ENCODE measurements at places on chromosomes 1 and 21.

DNA sequence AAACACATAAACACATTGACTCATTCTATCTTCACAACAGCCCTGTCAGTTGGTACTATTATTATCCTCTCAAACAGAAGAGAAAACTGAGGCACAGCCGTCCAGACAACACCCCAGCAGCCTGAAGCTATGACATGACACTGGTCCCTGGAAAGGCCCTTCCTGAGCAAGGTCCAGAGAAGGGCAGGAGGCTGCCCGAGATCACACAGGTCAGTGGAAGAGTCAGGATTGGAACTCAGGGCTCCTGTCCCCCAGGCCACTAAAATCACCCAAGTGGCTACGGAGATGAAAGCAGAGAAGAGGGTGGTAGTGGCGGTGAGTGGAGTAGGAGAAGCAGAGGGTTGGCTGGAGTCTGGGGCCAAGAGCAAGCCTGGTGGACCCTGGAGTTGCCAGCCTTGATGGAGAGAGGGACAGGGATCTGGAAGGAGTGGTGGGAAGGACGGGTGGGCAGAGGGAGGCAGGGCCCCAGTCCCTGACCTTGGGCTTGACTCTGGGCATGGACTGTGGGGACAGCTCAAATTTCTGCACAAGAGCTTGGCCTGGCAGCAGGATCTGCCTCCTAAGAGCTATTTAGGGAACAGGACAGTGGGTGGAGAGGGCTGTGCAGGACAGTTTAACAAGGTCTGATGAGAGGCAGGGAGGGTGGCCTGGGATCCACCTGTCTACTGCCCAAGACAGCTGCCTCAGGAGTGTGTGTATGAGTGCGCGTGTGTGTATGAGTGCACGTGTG, 15.8 kb downstream of the MYOM3 start:
- no peak for DNase-seq

- no peak for DNase-seq
These were observed 3.0 kb downstream of the SPEN start for GRCh38 chr1:15850471-15851001.

- no peak for DNase-seq
These were observed 154.6 kb downstream of the FOXD2 start for GRCh38 chr1:47592296-47593012.

GRCh38 chr1:63087966-63088365, 234.4 kb upstream of the FOXD3 start:
- DNase-seq = peak; percentile 4

DNA sequence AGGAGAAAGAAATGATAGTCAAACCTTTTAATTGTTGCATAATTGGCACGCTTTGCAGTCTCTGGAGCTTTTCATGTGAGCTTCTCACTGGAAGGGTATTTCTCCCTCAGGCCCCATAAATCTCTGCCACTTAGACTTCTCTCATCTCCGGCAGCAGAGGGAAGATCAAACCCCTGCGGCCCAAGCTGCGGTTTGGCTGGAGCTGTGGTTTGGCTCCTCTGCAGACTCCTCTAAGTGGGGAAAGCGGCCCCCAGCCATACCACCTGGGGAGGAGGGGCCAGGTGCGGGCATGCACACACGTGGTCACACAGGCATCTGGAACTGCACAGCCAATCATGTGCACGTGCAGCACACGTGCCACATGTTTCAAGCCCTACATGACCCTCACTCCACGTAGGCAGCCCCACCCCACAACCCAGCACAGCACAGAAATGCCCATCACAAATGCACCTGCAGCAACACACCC, 58.3 kb downstream of the UBE2T start:
- peak; percentile 67 for DNase-seq

DNA sequence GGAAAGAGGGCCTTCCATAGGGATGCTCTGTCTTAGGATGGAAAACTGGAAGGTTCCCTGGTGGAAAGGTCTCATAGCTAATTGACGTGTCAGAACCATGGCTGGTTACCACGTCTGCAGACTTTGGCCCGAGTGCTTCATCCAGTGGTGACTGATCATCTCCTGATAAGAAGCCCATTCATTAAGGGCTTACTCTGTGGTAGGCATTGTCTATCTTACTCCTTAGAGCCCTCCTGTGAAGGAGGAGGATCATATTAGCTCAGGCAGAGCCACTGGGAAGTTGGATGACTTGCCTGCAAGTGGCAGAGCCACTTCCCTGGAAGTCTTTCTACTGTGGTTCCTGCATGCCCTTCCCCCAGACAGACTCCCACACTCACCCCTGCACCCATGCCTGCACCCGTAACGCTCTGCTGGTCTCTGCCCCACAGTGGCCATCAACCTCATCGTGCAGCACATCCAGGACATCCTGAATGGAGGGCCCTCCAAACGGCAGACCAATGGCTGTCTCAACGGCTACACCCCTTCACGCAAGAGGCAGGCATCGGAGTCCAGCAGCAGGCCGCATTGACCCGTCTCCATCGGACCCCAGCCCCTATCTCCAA, 79.9 kb downstream of the UCK2 start:
- DNase-seq = no peak

DNA sequence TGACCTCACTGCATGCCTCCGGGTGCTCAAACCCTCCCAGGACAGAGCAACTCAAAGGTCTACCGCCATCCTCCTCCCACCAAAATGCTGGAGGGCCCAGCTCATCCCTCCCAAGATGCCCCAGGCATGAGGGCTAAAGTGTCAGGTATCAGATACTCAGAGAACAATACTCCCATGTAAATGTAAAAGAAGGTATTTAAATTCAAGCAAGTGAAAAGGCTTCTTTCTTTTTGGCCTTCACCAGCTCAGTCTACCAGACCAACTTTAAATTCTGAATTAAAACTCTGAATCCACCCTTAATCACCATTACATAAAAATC, 3.0 kb downstream of the PARP1 start:
- DNase-seq = no peak

GRCh38 chr1:33824971-33825370, 38.9 kb upstream of the HMGB4 start:
- DNase-seq = no peak

DNA sequence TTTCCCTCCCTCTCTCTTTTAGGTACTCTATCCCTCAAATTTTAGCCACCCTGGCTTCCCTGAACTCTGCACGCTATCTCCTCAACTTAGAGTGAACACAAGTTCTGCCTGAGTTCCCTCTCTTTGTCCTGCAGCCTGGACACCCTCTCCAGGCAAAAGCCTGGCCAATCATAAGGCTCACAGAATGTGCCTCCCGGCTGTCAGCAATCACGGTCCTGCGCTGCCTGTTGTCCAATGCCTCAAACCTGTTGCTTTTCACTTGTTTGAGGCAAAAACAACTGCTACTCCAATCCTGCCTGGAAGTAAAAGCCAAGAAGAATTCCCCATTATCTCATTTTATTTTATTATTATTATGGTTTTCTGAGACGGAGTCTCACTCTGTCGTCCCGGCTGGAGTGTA, 66.1 kb downstream of the LGR6 start:
- DNase-seq = no peak

DNA sequence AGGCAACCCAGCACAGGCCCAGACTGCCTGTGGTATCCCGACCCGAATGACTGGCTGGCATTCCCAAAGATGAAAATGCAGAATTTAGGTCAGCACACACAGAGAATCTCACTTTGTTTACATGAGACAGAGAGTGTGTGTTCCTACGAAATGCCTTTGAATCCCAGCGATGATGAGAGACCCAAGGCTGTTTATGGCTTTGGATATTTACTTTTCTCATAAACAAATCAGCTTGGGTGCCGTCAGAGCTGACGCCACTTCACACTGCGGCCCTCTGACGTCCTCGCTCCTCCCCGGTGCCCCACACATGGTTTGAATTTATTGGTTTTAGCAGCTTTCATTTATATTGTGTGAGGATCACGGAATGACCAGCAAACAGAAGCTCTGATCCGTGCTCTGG, 18.7 kb downstream of the TRABD2B start:
- DNase-seq = no peak

GRCh38 chr1:56376188-56376984, 203.0 kb downstream of the PLPP3 start:
- DNase-seq = peak; percentile 46

- DNase-seq = peak; percentile 20
These were observed 59.6 kb downstream of the EDEM3 start for GRCh38 chr1:184695023-184695422.

DNA sequence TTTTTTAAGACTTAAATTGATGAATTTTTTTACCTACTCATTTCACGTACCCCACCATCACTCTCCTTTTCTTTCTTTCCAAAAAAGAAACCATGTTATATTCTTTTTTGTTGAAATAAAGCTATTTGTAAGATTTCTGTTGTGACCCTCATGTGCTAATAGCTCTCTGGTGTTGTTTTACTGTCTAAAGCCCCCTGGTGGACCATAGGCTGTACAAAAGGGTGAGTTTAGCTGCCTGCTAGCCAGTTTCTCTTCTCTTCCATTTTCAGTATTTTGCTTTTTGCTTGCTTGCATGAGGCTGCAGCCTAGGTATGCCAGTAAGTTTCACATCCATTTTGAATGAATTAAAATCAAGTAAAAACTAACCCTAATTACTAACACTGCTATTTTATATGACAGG, 15.6 kb upstream of the VAMP3 start:
- peak; percentile 23 for DNase-seq

All from fibroblast of pulmonary artery (primary cell).